ENCODE measurements at places on chromosomes 4 and X.
A peak's percentile ranks its signal among the peaks of the same experiment; 100 is the strongest.

DNA sequence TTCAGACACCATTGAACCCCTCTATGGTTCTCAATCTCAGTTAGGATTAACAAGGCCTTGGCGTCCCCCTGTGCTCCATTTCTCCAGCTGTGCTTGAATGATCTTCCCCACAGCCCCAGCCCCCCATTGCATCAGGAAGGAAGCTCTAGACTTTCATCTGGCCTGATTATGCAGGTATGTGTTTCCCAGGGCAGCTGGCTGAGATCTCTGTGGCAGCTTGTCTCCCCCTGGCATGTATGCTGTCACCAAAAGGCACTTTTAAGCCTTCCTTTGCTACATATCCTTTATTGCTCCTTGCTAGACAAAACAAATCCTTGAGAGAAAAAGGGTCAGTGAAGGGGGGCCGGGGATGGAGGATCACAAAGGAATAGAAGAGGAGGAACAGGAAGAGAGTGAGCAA lies 1056.0 kb upstream of the SLIT2 start:
- DNase-seq: no peak

DNA sequence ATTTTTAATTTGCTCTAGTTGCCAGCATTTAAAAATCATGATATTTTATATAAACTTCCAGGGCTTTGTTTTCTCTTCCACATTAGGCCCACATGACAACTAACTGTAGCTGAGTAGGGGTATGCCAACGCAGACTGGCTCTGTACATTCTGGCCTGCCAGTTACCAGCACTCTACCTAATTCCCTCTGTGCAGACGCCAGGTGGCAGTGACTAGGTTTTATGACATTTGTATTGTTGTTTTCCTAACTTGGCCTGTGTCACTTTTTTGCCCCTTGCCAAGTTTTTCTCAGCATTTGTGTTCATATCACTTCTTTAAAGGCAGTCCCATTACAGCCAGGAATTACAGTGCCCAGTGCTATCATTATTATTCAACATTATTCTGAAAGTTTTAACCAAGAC lies 347.5 kb downstream of the NKX6-1 start:
- DNase-seq: no peak

DNA sequence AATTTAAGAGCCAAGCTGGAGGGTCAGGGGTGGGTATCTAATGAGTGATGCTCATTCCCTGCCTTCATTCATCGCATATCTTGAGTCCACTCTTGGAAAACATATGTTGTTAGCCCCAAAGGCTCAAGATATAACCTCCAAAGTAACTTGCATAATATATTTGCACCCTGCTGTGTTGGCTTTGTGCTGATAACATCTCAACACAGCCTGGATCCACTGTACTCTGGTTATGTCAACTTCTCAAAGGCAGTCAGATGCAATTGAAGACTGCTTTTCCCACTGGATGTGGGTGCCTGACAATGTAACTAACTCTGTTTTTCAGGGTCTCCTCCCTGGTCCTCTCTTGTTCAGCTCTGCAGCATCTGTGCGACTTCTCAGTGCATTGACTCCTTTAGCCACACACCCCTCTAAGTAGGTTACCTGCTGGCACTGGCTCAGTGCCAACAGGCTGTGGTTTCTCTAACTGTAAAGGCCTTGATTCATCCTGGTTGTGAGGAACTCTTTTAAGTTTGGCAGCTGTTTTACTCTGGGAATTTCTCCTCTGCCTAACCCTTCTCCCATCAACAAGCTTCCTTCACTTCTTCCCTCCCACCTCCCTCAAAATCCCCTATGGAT lies 28.1 kb downstream of the SLC16A2 start:
- no peak for DNase-seq

DNA sequence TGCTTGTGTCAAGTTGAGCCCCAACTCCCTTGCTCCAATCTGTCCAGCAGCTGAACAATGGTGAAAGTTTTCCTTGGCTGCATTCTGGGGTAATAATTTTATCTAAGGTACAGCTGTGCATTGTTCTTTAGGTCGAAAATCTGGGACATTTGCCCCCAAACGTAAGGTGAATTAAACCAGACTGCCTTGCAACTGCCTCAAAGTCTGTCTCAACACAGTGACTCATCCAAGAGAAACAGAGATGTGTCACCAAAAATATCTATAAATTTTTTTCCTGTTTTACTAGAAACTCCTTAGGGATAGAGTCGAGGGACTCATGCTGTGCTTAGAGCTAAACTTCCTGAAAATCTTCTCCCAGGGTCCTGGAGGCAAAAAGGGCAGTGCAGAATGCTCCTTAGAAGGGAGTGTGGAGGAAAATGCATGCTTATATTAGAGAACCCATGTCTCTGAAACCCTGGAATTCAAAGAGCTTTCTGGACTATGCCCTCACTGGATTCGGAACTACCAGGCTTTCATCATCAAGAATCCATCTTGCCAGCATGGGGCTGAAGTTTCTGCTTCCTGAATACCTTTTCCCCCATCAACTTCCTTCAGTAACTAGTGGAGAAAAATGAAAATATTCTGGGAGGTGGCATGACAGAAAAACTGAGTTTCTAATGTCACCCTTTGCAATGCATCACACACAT lies 115.7 kb downstream of the PALLD start:
- no peak for DNase-seq

GRCh38 chrX:146160443-146161203 lies 343.0 kb downstream of the SLITRK2 start:
- no peak for DNase-seq

GRCh38 chrX:116009346-116009745 lies 161.2 kb upstream of the AGTR2 start:
- no peak for DNase-seq

- no peak for DNase-seq
Observed at GRCh38 chrX:42755815-42756214, 22.1 kb downstream of the PPP1R2C start.

DNA sequence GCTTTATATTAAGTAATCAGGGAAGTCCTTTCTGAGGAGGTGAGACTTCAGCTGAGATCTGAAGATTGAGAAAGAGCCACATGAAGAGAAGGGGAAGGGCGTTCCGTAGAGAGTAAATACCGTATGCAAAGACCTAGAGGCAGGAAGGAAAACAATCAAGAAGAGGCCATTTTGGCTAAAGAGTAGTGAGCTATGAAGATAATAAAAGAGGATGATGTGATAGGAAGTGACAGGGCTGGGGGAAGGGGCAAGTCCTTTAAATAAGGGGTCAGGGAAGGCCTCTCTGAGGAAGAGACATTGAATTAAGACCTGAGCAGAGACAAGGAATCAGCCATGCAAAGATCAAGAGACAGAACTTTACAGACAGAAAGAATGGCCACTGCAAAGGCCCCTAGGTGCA lies 86.2 kb downstream of the ZIC3 start:
- no peak for DNase-seq

DNA sequence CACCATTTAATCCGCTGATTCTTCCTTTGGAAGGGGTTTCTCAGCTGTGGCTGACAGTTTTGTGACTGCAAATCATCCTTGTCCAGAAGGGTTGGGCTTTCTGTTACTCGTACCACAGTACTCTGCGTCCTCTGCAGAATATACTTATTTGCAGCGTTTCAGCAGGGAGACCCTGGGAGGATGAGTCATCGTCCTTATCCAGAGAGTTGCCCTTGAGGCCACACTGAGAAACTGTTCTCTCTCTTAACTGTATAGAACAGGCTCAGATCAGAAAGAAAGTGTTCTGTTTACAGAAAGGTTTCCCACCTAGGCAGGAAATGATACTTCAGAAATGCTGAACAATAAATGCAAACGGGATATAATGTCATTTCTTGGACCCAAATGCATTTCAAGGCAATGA lies 47.8 kb upstream of the DDX53 start:
- no peak for DNase-seq

GRCh38 chr4:40040908-40041307 lies 15.7 kb upstream of the N4BP2 start:
- no peak for DNase-seq

- DNase-seq: no peak
Observed at GRCh38 chr4:184313058-184313581, 95.4 kb upstream of the ENPP6 start.

DNA sequence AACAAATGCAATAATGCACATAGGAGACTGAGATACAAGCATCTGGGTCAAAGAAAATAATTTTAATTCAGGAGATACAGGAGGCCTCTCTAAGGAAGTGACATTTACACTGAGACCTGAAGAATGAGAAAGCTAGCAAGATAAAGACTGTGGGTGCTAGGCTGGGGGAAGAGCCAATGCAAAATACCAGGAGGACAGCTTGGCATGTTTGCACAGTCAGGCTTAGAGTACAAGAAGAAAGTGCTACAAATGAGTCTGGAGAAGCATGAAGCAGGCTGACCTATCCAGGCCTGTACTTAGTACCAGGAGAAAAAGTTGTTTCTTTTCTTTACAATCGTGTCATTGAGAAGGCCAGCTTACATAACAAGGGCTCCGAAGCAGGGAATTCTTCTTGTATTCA lies 56.9 kb downstream of the GABRB1 start:
- no peak for DNase-seq

DNA sequence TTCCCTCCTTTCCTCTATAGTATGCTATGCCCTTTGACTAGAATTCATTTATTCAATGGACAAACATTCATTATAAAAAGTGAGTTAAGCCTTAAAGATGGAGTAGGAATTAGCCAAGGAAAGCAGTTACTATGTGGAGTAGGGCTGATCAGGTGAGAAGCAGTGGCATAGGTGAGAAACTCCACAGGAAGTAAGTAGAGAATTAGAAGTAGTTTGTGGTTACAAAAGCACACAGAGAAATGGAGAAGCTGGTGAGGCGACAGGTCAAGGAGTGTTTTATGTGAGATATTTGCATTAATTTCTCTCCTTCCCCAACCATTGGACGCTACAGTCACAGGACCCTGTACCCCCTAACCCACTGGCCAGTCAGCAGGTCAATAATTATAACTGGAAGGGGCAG lies 30.6 kb downstream of the SETD7 start:
- DNase-seq: no peak

DNA sequence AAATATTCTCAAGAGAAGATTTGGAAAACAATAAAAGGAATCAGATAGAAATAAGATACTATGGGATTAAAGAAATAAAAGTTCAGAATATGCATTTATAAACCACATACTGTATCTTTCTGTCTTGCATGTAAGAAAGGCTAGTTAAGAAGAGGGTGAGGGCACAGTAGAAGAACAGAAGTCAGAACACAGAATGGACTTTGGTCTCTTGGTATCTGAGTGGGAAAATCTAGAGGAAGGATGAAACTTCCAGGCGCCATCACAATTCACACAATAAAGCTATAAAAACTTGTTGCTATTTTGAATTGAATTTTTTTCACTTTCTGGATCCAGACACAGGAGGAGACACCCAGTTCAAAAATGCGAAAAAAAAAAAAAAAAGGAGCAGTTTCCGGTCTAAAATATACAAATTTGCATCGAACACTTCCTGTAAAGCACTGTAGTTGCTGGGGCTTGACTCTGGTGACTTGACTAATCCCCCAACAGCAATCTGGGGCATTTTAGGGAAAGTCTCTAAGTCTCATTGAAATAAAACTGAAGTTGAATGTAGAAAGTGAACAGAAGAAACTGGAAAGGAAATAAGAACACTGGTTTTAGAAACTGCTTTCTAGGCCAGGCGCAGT lies 8.1 kb upstream of the NAAA start:
- no peak for DNase-seq

DNA sequence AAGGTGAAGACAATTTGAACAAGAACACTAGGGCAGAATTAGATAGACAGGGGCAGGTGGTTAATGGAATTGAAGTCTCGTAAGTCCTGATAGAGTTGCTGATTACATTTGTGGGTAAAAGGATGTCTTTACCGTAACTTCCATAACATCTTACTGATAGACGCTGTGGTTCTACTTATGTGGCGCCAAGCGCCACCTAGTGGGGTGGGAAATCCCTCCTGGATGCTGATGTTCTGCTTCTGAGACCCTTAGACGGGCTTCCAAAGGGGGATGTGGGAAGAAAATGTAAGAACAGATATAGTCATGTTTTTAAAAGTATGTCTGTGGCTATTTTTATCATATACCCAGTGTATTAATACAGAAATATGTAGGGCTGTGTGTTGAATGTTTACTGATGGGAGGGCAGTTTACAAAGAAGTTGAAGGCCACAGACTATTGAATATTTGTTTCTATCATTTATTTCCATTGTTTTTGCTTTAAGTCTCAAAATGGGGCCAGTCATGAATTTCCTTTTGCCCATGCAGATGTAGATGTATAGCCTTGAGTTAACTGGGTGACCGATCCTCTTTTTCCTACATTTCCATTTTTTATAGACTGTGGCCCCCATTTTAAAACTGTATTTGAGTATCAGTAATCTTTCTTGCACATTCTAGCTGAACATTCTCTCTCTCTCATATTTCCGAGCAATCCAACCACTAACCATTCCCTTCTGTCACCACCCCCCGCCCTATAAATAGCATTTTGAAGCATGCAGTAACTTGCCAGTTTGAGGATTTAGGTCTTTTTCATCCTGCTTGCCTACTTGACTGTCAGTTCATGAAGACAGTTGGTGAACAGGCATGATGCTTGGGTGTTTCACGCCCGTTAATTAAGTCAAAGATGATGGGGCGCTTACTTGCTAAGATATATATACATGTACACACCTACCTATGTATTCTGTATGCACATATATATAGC lies 12.1 kb upstream of the TLR8 start:
- DNase-seq: peak; percentile 9

- no peak for DNase-seq
Observed at GRCh38 chr4:1061760-1062159, 50.3 kb downstream of the FGFRL1 start.

DNA sequence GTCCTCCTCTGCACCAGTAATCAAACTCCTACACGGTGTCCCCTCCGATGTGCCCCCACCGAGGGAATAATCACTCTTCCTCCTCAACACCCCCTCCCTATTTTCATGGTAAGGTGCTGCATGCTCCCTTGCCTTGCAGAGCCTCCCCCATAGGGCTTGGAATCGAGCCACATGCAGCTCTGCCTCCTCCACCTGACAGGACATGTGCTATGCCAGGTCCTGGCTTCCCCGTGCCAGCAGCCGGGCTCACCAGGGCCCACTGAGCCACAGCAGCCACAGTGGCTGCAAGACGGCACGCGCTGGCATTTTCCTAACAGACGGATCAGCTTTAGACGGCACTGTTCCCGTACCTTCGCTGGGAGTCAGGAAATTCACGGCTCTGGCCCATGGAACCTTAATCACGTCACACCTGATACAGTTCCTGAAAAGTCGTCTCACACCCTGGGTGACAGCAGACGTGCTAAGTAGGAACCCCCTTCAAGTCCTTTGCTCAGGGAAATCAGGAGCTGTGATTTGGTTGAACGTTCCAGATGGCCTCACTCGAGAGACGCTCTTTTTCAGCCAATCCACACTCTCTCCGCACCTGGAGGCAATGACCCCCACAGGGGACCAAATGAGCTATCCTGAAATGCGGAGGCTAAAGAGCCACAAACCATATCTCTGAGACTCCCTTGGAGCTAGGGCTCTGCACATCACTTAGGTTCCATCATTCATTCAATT lies 63.2 kb downstream of the JAKMIP1 start:
- DNase-seq: no peak

- no peak for DNase-seq
Observed at GRCh38 chr4:108425988-108426387, 194.4 kb upstream of the RPL34 start.

Measured in stimulated activated CD8-positive, alpha-beta memory T cell treated with anti-CD3 and anti-CD28 coated beads, Interleukin-15, amount 100 ng/mL, for 1 hour (primary cell).